ENCODE measurements at places on chromosomes 4 and X.

DNA sequence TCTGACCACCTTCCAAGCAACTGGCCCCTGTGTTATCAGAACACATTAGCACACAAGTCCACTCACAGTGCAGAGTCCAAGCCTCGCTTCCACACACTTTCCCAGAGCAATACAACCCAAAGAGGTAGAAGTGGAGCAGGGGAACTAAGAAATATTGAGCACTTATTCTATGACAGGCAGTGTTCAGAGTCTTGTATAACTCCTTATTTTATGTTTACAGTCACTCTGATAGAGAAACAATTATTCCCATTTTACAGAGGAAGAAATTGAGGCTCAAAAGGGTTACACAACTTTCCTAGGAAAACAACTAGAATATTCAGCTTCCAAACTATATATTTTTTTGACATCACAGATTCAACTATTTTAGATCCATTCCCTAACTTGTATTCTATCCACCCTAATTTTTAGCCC, 18.3 kb upstream of the TMEM154 start:
- no peak for DNase-seq

DNA sequence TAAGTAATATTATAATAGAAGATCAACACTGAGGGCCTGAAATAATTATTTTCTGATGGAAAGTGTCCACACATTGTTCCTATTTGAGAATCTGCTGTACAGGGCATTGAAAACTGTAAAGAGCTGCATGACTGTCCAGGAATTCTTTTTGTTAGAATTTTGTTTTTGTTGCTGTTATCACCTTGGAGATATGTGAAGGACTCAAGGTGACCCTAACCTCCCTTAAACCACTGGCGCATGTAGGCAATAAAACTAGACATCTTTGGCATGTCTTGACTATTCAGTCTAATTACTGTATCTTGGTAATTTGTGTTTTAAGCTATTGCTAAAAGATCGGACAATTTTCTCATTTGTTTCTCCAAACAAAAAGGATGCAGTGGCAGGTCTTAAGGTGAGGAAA, 55.5 kb upstream of the SMIM10 start:
- DNase-seq, result no peak

GRCh38 chr4:99642725-99643489, 14.7 kb downstream of the C4orf54 start:
- no peak for DNase-seq

GRCh38 chr4:107404591-107405300, 315.3 kb downstream of the PAPSS1 start:
- no peak for DNase-seq

GRCh38 chrX:18354369-18355223, at the start of gene SCML2:
Gene SCML2 (minus strand): TSS chrX:18354688. CDS start chrX:18334071, 20,617 bp downstream.
- DNase-seq, result peak; percentile 22

DNA sequence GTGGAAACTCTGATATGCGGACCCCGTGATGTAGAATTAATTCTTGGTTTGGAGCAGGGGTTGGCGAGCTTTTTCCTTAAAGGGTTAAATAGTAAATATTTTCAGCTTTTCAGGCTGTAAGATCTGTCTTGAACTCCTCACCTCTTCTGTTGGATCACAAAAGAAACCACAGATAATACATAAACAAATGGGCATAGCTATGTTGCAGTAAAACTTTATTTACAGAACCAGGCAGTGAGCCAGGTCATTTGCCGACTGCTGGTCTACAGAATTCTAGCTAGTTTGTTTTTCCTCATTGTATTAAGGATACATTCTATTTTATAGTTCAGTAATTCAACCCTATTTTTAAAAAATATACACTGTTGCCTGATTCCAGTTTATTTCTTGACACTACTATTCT, 116.6 kb downstream of the PAPSS1 start:
- no peak for DNase-seq

- DNase-seq, result no peak
Observed at GRCh38 chr4:118113220-118113619, 78.9 kb downstream of the NDST3 start.

DNA sequence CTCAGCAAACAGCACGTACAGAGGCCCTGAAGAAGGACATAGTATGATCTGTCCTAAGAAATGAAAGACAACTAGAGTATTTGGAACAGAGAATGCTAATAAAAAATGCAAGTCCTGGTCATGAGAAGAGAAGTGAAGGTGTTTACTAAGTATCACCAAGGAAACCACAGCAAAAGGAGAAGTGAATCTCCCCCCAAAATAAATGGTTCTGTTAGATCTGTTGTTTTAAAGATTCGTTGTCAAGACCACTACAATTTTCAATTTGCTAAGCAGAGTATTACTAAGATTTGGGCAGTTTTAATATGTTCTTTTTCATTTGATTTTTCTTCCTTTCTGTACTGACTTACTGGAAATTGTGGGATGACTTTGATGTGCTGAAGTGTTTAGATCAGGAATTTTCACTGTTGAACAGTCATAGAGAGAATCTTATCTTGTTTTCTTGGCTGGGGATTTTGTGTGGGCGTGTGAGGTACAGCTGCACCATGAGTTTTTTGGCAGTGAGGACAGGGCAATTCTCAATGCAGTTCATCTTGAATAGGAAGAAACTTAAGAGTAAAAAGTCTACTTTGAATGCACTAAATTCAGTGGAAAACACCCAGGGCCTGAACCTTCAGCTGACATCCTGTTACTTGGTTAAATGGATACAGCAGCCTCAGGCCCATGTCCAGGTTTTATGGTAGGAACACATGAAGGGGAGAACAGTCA, 132.2 kb downstream of the STIM2 start:
- DNase-seq, result no peak

- no peak for DNase-seq
Observed at GRCh38 chr4:185201977-185202962, 1.5 kb downstream of the CFAP97 start.

DNA sequence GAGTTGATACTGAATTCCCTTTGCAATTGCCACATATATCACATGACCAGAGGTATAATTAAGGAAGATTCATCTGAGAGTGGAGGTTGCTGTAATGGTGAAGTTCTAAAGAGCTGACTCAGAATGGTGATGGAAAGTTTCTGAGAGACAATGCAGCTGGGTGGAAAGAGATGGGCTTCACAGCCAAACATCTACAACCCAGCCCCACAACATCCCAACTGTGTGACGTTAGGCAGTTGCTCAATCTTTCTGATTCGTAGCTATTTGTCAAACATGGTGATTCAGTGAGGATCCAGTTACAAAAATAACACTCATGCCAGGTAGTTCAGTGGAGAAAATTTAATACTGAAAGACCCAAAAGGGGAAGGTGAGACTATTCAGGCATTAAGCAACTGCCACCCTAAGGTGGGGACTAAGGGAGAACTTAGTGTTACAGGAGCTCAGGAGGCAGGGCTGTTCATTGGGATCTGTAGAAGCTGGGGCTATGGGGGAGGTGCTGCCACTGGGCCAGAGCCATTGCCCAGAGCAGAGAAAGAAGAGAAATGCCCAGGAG, 6.9 kb upstream of the AFF1 start:
- DNase-seq, result no peak

DNA sequence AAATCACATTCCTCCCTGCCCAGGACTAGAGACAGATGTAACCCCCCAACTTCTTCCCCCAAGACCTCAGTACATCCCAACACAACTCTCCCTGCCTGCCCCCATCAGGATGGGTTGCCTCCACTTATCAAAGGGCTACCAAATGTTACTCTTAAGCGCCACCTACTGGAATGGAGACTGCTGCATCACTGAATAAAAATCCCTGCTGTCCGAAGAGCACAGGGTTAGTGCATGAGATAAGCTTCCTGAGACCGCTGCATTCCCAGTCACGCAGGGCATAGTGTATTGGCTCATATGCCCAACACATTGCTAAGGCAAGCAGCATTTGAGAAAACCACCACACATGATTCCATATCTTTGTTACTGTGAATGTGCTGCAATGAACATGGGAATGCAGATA, 544.5 kb downstream of the PPP4R3C start:
- no peak for DNase-seq

GRCh38 chr4:55608591-55608990, 16.5 kb upstream of the PDCL2 start:
- no peak for DNase-seq
